ENCODE measurements at places on chromosomes 12 and 14.

DNA sequence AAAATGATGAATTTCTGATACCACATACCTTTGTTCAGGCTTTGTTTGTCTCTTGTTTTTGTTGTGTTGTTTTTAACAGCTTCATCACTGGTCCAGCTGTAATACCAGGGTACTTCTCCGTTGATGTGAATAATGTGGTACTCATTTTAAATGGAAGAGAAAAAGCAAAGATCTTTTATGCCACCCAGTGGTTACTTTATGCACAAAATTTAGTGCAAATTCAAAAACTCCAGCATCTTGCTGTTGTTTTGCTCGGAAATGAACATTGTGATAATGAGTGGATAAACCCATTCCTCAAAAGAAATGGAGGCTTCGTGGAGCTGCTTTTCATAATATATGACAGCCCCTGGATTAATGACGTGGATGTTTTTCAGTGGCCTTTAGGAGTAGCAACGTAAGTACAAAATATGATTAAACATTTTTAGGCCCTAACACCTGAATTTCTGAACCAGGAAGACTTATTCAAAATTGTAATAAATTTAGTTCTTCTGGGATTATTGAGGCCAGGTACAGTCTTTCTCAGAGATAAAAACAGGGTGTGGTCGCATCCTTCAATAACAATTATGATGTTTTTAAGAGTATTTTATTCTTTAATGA lies 22.4 kb downstream of the RXYLT1 start:
- DNase-seq, result peak; percentile 30

DNA sequence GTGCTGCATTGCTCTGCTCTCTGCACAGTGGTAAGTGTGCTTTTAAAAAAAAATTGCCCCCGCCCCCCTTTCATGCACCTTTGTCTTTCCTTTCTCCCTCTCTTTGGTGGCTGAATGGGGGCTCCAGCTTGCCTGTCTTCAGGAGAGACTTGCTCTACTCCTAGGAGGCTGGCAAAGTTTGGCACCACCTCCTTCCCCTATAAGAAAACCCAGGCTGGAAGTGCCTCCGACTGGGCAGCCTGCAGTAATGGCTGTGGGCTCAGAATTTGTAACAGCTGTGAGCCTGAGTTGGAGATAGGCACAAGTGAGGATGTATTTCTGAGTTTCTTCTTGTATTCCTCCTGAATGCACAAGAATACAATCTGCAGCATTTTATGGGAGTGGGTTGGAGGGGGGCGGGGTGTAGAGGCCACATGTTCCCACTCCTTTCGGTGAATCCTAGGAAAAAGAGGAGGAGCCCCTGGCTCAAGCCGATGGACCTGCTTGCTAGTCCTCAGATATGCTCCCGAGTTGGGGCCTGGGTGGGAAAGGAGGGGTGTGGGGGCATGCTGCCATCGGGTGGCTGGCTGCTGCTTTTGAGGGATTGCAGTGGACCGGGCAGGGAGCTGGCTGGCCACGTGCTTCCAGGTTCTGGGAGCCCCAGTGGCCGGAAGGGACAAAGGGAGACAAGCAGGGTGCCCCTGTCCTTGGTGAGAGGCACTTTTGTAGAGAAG lies 124.3 kb downstream of the TSPAN9 start:
- DNase-seq, result no peak

GRCh38 chr14:82537831-82538230 lies 1004.2 kb upstream of the SEL1L start:
- DNase-seq, result no peak

DNA sequence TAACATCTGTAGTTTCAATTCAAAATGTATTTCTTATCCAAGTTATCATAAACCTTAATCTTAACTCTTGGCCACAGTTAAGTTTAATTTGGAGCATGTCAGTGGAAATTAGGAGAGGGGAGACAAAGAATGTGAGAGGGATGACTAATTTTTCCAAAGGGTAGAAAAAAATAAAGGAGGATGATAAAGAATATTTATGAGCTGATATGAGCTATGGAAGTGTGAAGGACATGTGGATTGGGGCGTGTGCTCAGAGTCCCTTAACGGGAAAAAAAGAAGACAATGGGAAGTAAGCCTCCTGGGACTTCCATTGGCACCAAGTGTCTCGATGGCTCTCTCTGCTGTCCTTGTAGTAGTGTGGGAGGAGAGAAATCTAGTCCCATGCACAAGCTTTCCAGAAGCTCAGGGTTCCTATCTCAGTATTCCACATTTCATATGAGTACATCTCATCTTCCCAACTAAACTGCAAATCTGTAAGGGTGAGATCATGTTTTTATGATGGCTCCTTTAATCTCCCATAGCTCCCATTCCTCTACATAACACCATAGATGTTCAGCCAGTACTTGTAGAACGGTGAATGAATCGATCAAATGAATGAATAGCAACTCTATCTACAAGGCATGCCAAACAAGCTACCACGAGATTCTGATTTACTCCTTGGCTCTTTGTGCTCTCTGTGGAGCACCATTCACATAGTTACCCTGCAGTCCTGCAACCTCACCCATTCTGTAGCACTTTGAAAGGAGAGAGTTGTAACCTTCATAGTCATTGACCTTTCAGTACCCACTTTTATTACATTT lies 27.4 kb downstream of the BCL2L14 start:
- DNase-seq, result no peak

DNA sequence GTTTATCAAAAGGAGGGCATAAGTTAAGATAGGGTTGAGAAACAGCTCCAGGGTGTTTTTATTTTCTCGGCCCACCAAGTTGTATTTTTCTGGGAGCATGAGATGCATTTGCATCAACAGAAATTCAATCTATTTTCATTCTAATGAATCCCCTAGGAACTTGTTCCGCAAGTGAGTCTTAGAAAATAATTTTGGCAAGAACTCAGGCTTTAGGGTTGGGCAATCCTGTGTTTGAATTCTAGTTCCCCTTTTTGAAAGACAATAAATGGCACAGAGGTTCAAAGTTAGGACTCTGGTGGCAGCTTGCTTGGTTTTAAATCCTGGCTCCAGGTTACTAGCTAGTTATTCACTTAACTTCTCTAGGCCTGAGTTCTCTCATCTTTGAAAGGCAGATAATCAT lies 23.7 kb downstream of the SLC5A8 start:
- no peak for DNase-seq

DNA sequence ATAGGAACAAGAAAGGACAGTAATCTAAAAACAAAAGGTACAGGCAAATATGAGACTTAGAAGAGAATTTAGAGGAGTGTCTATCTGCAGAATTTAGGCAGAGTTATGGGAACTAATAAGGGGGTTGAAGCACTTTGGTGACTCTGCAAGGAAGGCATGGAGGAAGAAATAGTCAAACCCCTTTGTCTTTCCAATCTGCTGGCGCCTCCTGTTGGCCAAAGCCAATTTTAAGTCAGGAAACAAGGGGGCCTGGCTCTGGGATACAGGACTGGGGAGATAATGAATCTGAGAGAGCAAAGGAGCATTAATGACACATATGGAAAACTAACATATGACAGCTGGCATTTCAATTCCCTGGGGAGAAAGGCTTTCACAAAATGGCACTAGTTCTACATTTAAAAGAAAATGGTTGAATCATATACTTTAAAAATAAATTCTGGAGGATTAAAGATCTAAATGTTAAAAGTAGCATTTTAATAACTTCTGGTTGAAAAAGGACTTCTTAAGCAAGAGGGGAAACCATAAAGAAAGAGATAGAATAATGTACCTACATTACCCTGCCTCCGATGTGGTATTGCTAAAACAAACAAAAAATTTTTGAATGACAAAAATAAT lies 48.5 kb upstream of the CSRP2 start:
- DNase-seq, result peak; percentile 40

DNA sequence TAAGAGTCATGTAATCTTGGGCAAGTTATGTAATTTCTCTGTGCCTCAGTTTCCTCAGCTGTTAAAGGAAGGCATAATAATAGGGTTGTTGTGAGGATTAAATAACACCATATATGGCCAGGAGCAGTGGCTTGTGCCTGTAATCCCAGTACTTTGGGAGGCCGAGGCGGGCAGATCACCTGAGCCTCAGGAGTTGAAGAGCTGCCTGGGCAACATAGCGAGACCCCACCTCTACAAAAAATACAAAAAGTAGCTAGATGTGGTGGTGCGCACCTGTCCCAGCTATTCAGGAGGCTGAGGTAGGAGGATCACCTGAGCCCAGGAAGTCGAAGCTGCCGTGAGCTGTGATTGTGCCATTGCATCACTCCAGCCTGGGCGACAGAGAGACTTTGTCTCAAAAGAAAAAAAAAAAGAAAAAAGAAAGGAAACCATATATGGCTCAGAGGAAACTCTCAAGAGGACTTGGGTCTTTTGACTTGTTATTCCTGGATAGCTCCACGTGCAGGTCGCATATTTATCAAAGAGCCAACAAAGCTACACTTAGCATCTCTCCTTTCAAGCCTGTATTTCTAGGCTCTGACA lies 6.9 kb downstream of the GPRC5A start:
- DNase-seq, result no peak

DNA sequence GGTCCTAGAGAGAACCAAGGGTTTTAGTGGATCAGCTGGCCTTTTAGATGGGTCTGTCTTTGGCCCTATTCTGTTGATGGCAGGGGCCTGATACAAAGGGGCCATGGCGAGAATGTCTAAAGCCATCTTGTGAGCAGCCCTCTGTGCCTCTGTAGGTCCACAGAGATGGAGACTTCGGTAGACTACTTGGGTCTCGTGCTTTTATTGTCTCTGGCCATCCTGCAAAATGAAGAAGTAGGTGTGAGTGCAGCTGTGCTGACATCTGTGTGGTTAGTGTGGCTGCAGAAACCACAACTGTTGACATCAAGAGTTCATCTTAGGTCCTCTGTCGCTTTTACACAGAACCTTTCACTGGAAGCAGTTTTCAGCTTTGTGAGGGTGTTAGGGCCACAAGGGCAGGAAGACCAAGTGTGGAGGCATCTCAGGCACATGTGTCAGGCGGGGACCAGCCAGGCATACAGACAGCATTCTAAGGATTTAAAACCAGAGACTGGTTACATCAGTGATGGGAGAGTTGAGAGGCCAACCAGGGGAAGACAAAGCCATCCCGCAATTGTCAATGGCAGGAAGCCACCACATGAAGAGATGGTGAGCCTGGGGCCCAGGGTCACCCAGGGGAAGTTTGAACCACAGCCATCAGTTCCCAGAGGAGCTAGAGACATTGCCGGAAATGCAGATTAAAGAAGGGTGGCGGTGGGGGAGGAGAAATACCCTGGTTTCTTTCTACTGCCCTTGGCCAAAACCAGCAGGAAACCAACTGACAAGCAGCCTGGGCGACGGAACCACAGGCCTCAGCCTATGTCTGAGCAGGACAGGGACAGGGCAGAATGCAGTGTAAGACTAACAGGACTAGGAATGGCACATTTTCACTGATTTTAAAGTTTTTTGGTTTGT lies 13.0 kb upstream of the TPCN1 start:
- no peak for DNase-seq

- no peak for DNase-seq
These were observed 6.7 kb upstream of the EML1 start for GRCh38 chr14:99786511-99786989.

- no peak for DNase-seq
These were observed 92.4 kb downstream of the CIT start for GRCh38 chr12:119784673-119785072.

- DNase-seq, result no peak
These were observed 12.2 kb downstream of the POLR3B start for GRCh38 chr12:106369624-106370346.

- DNase-seq, result no peak
These were observed 9.7 kb upstream of the KRT5 start for GRCh38 chr12:52529846-52530245.

DNA sequence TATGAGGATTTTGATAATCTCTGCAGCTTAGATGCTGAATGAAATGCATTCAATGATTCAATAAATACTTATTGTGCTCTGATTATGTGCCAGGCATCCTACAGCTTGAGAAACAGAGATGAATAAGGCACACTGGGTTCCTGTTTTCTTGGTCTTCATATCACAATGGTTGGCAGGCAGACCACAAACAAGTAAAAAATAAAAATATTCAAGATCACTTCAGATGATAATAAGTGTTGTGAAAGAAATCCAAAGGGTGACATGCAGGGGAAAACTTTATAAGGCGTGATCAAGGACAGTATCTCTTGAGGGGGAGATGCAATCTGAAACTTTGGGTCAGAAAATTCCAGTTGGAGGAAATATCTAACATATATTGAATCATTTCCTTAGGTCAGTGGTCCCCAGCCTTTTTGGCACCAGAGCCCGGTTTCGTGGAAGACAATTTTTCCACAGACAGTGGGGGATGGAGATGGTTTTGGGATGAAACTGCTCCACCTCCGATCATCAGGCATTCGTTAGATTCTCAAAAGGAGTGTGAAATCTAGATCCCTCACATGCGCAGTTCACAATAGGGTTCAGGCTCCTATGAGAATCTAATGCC lies 73.7 kb upstream of the RAP1B start:
- no peak for DNase-seq

- DNase-seq, result no peak
These were observed 159.6 kb downstream of the CEP128 start for GRCh38 chr14:80781972-80782367.

DNA sequence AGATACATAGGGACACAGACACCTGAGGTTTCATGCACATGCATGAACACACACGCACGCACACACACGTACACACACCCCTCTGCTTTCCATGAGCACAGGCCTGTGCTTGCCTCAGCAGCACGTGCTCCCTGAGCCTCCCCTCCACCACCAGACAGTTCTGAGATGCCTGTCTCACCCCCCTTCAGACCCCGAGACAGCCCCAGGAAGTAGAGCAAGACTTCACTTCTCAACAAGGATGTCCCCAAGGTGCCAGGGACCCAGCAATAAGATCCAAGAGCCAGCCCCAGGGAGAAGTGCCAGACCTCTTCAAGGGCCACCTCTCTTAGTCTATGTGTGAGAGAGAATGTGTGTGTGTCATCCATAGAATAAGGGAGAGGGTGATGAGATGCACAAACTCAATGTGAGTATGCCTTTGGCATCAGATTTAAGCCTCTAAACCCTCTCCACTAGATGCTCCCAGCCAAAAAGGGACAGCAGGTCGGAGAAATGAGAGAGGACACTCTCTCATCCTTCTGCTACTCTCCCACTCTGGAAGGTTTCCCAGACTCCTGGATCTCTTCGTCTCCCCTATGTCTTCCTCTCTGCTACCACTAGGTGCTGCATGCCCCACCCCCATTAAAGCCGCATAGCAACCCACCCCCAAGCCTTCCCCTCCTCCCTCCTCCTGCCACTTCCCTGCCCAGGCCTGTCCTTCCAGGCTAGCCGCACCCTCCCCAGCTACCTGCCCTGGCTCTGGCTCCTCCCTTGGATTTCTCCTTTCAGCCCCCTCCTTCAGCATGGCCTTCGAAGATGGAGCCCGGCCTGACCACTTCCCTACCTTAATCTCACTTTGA lies 7.7 kb downstream of the RARG start:
- peak; percentile 68 for DNase-seq

GRCh38 chr14:86601813-86602212 lies 1071.9 kb downstream of the FLRT2 start:
- no peak for DNase-seq

GRCh38 chr14:71776471-71777360 lies 155.5 kb upstream of the RGS6 start:
- no peak for DNase-seq

- DNase-seq, result no peak
These were observed 299.3 kb upstream of the RTL1 start for GRCh38 chr14:101202627-101203404.
